Mucosa of gallbladder (tissue), 1 donor: ENCODE measurements at places on chromosomes 16 and 17. TPM values are rescaled to one million over a fixed set of nuclear protein-coding genes. Genes with fewer than 3 reads are reported as not detected.

The TEKT1 gene
- not detected for total RNA-seq

DNA sequence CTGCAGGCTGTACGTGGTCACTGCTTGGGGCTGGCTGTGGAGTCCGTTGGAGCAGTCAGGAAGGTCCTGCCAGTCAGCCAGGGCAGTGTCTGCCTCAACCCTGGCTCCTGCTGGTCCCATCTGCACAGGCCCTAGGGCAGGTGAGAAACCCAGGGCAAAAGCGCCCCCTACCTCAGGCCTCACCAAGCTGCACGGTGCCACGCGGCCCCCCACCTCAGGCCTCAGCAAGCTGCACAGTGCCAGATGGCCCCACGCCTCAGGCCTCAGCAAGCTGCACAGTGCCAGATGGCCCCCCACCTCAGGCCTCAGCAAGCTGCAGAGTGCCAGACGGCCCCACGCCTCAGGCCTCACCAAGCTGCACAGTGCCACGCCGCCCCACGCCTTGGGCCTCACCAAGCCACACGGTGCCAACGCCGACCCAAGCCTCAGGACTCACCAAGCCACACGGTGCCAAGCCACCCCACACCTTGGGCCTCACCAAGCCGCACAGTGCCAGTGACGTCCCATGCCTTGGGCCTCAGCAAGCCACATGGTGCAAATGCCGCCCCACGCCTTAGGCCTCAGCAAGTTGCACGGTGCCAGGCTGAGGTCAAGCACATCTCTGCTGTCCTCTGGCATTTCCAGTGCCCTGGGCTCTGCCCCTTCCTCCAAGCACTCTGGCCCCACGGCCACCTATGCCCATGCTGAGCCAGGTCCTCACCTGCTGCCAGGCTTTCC lies 5.5 kb downstream of the TMEM204 start:
- DNase-seq: no peak

DNA sequence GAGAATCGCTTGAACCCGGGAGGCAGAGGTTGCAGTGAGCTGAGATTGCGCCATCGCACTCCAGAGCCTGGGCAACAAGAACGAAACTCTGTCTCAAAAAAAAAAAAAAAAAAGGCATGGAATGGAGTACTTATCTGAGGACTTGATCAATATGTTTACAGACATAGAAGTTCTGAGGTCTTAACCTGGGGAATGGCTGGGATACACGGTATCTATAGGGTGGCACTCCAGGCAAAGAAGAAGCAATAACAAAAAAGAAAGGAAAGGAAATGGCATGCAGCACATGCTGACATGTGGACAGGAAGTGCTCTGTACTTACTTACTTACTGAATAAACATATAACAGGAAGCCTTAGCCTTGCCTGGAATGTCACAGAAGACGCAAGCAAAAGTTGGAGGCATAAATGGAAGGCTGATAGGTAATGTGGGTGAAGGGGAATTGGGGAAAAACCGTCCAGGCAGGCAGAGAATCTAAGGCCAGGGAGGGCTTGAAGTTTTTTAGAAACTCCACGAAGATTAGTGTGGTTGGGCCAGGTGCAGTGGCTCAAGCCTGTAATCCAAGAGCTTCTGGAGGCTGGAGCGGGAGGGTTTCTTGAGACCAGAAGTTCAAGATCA lies 10.1 kb upstream of the SPOP start:
- no peak for DNase-seq

The AANAT gene
- not detected for total RNA-seq

- no peak for DNase-seq
Observed at GRCh38 chr16:10970065-10970464, 25.7 kb downstream of the CLEC16A start.

DNA sequence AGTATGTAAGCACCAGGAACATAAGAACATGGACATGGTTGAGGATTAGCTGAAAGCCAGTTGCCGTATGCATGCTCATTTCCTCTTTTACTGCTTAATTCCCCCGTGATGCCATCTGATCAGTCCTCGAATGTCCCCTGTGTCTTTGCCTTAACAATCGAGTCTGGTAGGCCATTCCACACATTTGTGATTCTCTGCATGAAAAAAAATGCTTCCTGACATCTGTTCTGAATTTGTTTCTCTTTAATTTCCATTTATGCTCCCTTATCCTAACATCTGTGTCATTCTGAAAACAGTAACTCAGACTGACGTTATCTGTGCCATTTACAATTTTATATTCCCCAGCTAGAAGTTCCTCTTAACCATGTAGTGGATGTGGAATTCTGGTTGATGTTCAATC lies 158.2 kb upstream of the TOX3 start:
- no peak for DNase-seq

DNA sequence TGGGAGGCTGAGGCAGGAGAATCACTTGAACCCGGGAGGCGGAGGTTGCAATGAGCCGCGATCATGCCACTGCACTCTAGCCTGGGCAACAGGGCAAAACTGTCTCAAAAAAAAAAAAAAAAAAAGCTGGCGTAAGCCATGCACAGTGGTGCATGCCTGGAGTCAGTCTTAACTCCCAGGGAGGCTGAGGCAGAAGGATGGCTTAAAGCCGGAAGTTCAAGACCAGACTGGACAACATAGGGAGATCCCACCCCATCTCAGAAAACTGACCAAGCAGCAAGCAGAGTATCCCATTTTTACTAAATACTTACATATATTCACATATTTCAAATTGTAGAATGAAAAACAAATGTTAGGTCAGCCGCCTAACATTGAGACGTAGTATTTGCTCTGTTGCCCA lies 4.6 kb downstream of the NT5C start:
- no peak for DNase-seq

DNA sequence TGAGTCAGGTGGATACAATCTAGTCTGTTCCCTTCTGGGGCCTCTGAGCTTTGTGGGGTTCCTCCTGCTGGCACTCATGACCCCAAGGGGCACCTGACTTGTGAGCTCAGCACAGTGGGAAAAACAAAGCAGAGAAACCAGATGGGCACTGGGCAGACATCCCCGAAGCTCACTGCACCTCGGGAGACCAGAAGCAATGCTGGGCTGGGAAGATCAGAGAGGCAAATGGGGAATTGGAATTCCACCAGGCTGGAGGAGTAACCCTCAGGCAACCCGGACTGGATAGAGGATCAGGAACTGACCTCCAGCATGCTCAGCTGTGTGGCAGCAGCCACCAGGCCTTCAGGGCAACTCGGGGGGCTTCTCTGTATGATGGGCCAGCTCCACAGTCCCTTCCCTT lies 50.3 kb downstream of the ABCC12 start:
- no peak for DNase-seq

GRCh38 chr17:1625053-1625452 lies 3.6 kb downstream of the SLC43A2 start:
- no peak for DNase-seq

The KCNH6 gene
- total RNA-seq: not detected

DNA sequence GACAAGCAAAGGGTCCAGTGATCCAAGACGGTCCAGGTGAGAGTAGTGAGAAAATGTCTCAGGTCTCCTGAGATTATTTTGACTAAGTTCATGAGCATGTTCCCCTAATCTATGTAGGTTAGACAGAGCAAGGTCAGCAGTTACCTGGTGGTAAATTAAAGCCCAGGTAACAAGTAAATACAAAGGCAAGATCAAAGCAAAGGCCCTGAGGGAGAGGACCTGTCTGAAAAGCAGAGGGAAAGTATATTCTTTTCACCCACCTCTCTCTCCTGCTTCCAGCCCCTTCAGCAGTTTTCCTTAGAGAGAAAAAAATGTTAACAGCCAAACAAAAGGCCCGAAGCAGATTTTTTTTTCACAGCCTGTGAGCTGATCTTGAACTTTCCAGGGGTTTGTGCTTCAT lies 302.7 kb downstream of the MAP2K6 start:
- no peak for DNase-seq

DNA sequence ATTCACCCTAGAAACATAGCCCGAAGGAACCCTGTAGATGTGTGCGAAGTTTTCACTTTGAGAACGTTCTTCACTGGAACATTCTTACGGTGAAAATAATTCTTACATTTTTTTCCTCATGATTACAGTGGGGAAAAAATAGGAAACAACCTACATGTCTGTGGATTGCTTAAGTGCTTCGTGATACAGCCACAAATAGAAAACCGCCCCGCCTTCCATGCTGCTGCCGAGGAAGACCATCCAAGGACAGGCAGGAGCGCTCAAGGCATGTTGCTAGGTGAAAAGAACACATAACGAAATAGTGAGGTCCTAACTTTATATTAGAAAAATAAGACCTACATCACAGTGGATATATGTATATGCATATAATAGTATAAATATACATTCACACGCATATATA lies 78.8 kb downstream of the BMERB1 start:
- DNase-seq: no peak

GRCh38 chr16:80628254-80628653 lies 87.5 kb downstream of the DYNLRB2 start:
- no peak for DNase-seq

The CCL3 gene
- 31.7 TPM for total RNA-seq

DNA sequence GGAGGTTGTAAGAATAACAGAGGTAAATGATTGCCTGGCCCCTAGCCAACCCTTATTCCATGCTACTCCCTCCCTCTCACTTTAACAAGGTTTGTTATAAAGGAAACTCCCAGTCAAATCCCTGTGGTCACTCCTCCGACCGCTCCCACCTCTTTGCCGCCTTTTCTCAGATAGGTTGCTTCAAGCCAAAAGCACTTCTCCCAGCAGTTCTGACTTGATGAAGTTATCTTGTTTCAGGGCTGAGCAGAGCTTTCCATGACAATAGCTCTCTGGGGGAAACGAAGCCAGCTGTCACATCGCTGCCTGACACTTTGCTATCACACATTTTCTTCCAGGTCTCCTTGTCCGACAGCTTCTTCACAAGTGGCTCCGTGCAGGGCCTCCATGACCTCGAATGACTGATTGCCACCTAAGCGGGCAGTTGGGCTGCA lies 278.6 kb downstream of the HAPSTR1 start:
- no peak for DNase-seq

The MYL11 gene
- 1.3 TPM for total RNA-seq

The SRCIN1 gene
- 4.5 TPM for total RNA-seq

The YBX2 gene
- total RNA-seq: 1.4 TPM

The AURKB gene
- 1.9 TPM for total RNA-seq

DNA sequence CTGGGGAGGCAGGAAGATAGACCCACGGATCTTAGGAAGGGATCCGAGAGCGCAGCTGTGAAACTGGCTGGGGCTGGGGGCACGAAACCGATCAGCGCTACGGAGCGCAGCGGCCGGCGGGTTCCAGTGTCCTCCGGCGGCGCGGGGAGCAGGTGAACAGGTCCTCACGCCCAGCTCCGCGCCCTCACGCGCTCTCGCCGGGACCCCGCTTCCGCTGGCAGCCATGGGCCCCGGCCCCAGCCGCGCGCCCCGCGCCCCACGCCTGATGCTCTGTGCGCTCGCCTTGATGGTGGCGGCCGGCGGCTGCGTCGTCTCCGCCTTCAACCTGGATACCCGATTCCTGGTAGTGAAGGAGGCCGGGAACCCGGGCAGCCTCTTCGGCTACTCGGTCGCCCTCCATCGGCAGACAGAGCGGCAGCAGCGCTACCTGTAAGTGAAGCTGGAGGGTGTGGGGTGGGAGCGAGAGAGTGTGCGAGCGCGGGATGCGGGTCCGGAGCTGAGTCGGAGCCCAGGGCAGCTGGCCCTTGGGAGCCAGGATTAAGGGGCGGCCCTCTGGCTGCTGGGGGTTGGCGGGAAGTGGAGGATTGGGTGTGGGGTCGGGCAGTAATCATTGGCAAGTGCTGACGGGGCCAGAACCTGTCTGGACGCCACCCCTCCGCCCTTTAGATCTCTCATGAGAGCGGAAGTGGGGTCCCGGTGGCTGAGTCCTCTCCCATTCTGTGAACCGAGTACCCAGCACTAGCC lies 479 bp downstream of the ITGA3 start:
- peak; percentile 68 for DNase-seq

GRCh38 chr17:76772842-76773525 lies 35.1 kb downstream of the MFSD11 start:
- DNase-seq: no peak

DNA sequence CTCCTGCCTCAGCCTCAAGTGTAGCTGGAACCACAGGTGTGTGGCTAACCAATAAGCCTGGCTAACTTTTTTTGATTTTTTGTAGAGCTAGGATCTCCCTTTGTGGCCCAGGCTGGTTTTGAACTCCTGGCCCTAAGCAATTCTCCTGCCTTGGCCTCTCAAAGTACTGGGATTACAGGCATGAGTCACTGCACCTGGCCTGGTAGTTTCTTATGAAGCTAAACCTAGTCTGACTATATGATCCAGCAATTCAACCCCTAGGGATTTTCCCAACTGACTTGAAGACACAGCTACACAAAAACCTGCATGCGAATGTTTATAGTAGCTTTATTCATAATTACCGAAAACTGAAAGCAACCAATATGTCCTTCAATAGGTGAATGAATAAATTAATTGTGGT lies 176.2 kb upstream of the IRX3 start:
- no peak for DNase-seq

DNA sequence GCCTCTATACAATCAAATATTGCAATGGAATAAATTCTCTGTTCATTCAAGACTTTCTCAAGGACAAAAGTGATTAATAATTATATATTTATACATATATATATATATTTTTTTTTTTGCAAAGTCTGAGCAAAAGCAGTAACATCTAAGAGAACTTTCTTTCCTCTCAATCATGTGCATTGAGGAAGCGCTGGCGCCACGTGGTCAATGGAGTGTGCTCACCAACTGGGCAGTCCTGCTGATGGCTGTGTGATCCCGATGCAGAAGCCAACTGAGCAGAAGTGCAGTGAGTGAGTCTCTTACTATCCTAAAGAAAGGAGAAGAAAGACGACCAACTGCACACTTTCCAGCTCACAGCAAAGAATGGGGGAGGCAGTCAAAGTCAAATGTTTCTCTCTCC lies 37.2 kb upstream of the ULK2 start:
- peak; percentile 38 for DNase-seq

The QPRT gene
- total RNA-seq: 17.2 TPM

DNA sequence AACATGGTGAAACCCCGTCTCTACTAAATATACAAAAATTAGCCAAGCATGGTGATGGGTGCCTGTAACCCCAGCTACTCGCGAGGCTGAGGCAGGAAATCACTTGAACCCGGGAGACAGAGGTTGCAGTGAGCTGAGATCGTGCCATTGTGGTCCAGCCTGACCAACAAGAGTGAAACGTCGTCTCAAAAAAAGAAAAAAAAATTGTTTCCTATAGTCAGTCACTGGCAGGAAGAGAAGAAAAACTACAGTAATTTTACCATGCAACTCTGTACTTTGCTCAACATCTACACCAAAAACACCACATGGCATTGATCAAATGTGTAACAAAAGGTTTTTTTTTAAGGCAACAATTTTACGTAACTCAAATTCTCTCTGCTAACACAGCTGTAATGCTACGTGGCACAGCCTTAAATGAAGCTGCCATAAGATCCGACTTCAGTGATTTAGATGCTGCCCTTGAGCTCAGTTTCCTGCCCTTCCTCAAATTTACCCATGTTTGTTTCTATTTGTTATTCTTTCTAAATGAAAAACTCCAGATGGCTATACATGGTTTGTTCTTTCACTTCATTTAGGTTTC lies 40.2 kb downstream of the CNOT1 start:
- DNase-seq: no peak

GRCh38 chr17:31527606-31528005 lies 136.1 kb downstream of the RAB11FIP4 start:
- no peak for DNase-seq

The JPT1 gene
- 183 TPM for total RNA-seq
